ENCODE measurements at places on chromosomes 12 and 14. TPM values are rescaled to one million over a fixed set of nuclear protein-coding genes. Genes with fewer than 3 reads are reported as not detected.

ARG2 gene
- 4.4 TPM for total RNA-seq

OVCH1 gene
- total RNA-seq = 0.44 TPM

KLHDC1 gene
- total RNA-seq = 11.8 TPM

PPP4R4 gene
- total RNA-seq = 7.2 TPM

RNFT2 gene
- total RNA-seq = 1.6 TPM

GRCh38 chr12:66713984-66714383 lies 35.1 kb upstream of the GRIP1 start:
- H3K4me1 ChIP-seq = no peaks in the 10 kb centered on the region
- H3K4me3 ChIP-seq = no peak overlapping the region
- DNase-seq = no peak
- H3K27me3 ChIP-seq = no peaks in the 10 kb centered on the region

DNA sequence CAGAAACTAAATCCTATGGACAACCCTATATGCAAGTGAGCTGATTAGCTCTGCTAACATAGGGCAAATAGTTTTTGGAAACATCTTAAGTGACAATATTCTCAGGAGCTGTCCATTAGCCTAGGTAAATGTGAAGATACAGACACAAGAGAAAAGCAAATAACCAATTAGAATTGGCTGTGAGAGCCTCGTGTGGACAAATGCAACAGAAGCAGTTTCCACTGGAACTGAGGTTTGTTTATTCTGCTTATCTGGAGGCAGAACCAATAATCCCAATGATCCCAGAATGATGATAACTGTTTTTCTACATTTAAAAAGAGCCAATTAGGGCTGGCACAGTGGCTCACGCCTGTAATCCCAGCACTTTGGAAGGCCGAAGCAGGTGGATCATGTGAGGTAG lies 43.2 kb upstream of the YAF2 start:
- no peak overlapping the region for H3K27ac ChIP-seq
- no peak overlapping the region for H3K4me3 ChIP-seq
- no peaks in the 10 kb centered on the region for H3K4me1 ChIP-seq
- no peak for DNase-seq
- no peaks in the 10 kb centered on the region for H3K36me3 ChIP-seq

DNA sequence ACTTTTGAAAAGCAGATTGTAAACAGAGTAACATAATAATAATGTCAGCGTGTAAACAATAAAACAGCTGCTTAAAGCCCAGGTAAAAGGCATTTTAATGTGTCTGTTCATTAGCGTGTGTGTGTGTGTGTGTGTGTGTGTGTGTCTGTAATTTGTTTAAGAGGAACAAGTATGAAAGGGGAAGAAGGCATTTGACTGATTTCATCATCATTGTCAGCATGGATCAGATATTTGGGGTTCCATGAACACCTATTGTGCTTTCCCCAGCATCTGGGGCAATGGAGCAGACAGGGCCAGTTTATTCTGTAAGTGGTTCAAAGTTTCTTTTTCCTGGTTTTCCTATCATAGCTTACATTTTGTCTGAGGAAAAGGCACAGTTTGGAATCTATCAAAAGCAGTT lies 28.9 kb downstream of the SLC25A21 start:
- DNase-seq = no peak
- no peaks in the 10 kb centered on the region for H3K4me1 ChIP-seq
- H3K4me3 ChIP-seq = no peak overlapping the region

- H3K36me3 ChIP-seq = no peaks in the 10 kb centered on the region
- no peaks in the 10 kb centered on the region for H3K4me1 ChIP-seq
- no peak overlapping the region for H3K27ac ChIP-seq
- no peaks in the 10 kb centered on the region for H3K27me3 ChIP-seq
- no peak overlapping the region for H3K4me3 ChIP-seq
Observed at GRCh38 chr14:53979747-53980642, 23.4 kb upstream of the BMP4 start.

DNA sequence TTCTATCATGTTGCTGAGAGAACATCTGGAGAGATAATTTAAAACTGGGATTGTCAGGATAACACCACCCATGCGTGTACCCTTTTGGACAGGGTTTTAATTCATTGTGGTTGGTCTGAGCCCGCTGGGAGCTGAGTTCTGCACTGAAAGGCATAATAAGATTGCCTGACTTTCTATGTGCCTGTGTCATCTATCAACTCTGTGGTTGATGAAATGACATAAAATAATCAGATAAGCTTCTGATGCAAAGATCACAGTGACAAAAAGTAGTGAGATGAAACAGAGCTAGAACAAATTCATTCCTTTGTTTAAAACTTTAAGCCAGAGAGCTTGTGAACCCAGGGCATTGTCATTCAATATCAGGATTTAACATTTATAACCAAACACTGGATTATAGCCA lies 98.7 kb downstream of the BBS10 start:
- no peaks in the 10 kb centered on the region for H3K27me3 ChIP-seq
- H3K36me3 ChIP-seq = no peaks in the 10 kb centered on the region
- no peak for DNase-seq

GRCh38 chr12:103901518-103902173 lies 28.6 kb upstream of the HSP90B1 start:
- H3K27ac ChIP-seq = no peak overlapping the region
- H3K4me3 ChIP-seq = no peak overlapping the region
- H3K36me3 ChIP-seq = no peaks in the 10 kb centered on the region
- no peaks in the 10 kb centered on the region for H3K27me3 ChIP-seq
- no peak for DNase-seq

GRCh38 chr14:80269353-80269925 lies 58.1 kb upstream of the DIO2 start:
- no peak overlapping the region for H3K4me3 ChIP-seq
- no peaks in the 10 kb centered on the region for H3K27me3 ChIP-seq
- no peak overlapping the region for H3K27ac ChIP-seq
- DNase-seq = no peak
- no peaks in the 10 kb centered on the region for H3K4me1 ChIP-seq
- H3K36me3 ChIP-seq = no peaks in the 10 kb centered on the region

- H3K36me3 ChIP-seq = no peaks in the 10 kb centered on the region
- no peak overlapping the region for H3K4me3 ChIP-seq
- DNase-seq = no peak
- H3K4me1 ChIP-seq = no peaks in the 10 kb centered on the region
- H3K27me3 ChIP-seq = no peaks in the 10 kb centered on the region
- H3K27ac ChIP-seq = no peak overlapping the region
Observed at GRCh38 chr14:105387530-105387922, 10.8 kb upstream of the TEX22 start.

DNA sequence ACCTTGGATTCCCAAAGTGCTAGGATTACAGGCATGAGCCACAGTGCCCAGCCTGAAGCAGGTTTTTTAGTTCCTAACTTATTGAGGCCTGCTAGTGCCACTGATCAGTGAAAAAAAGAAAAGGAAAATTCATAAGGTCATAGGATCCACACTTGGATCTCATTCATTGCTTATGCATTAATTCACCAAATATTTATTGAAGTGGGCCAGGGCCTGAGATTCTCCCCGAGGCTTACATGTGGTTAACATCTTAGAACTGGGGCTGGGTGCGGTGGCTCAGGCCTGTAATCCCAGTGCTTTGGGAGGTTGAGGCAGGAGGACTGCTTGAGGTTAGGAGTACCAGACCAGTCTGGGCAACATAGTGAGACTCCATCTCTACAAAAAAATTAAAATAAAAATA lies 29.5 kb upstream of the MAP1LC3B2 start:
- H3K36me3 ChIP-seq = no peaks in the 10 kb centered on the region
- H3K4me3 ChIP-seq = no peak overlapping the region
- no peak overlapping the region for H3K27ac ChIP-seq
- no peak for DNase-seq
- H3K27me3 ChIP-seq = no peaks in the 10 kb centered on the region

GRCh38 chr12:108630481-108631207 lies 3.0 kb downstream of the SELPLG start:
- H3K36me3 ChIP-seq = no peaks in the 10 kb centered on the region
- H3K4me3 ChIP-seq = no peak overlapping the region
- H3K27me3 ChIP-seq = no peaks in the 10 kb centered on the region
- peak overlapping the region; percentile 55 for H3K27ac ChIP-seq
- H3K4me1 ChIP-seq = no peaks in the 10 kb centered on the region

- no peak for DNase-seq
- no peak overlapping the region for H3K27ac ChIP-seq
- H3K4me1 ChIP-seq = no peaks in the 10 kb centered on the region
- H3K36me3 ChIP-seq = no peaks in the 10 kb centered on the region
Observed at GRCh38 chr12:63814146-63814772, 30.2 kb upstream of the SRGAP1 start.
